ENCODE measurements at places on chromosomes 2 and 18.

DNA sequence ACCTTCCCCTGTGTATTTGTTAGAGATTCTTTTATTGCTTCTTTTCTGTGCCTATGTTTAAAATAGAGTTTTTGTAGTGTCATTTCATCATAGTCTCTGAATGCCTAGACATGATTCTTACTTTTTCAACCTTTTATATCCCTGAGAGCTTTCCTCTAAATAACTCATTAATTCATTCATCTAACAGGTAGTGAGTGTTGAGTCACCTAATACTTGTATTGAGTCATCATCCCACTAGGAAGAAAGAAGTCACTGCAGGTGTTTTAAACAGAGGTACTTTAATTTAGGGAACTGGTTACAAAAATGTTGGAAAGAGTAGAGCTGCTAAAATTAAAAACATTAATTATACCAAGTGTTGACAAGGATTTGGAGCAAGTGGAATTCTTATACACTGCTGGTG, 18.5 kb upstream of the NMS start:
- no peak for DNase-seq

DNA sequence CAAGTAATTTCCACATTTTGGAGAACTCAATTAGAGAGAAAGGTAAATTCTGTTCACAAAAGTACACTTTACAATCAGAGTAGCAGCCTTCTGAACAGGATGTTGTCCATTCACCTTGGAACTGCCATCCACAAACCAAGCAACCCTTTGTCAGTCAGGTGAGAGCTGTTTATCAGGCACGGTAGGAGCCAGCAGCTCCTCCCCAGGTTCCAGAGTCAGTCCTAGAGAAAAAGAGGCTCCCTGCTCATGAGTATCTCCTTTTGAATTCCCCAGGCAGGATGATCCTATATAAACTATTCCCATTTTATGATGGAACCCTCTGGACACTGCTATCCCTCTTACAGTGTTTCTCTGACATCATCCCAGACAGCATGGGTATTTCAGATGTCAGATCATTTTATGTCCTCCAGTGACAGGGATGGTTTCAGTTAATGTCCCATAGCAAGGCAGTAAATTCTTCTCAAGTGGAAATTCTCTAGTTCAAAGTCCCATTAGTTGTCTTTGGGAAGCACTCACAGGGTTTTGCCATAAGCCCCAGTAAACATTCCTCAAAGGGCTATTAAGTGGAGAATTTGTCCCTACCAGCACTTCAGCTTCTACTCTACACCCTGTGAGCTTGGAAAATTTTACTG, 34.5 kb upstream of the CSRNP3 start:
- no peak for DNase-seq

GRCh38 chr18:48002933-48003365, 72.5 kb upstream of the SMAD2 start:
- DNase-seq: no peak

DNA sequence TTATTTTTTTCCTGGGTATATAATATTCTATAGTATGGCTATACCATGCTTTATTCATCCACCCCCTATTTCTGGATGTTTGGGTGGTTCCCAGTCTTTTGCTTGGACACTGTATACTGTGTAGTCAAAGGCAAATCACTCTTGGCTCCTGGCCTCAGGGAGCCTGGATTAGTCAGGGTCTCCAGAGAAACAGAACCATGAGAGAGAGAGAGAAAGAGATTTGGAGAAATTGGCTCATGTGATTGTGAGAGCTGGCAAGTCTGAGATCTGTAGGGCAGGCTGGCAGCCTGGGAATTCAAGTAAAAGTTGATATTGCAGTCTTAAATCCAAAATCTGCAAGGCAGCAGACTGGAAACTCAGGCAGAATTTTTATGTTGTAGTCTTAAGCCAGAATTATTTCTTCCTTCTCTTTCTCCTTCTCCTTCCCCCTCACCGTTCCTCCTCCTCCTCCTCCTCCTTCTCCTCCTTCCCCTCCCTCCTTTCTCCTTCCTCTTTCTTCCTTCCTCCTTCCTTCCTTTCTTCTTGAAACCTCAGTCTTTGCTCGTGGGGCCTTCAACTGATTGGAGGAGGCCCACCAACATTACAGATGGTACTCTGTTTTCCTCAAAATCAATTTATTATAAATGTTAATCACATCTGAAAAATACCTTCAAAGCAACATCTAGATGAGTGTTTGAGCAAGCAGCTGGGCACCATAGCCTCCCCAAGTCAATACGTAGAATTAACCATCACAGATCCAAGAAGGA, 33.0 kb downstream of the CTIF start:
- no peak for DNase-seq

DNA sequence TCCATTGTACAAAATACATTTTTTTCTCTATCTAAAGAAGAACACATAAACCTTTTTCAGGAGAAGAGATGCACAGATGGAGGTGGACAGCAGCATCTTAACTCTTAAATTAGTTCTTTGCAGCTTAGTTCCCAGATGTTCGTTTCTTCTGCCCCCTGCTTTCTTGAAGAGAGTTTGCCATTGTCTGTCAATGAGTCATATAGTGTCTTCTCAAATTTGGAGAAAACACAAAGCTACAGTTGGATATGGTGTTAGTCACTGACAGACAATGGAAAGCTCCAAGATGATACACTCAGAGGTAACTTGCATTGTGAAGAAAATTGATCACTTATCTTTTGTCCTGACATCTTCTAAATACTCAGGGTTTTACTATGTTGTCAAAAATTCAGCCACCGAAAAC, 48.8 kb upstream of the TMEFF2 start:
- no peak for DNase-seq

- no peak for DNase-seq
These were observed 278.9 kb downstream of the TSN start for GRCh38 chr2:122034344-122034743.

- no peak for DNase-seq
These were observed 214.2 kb downstream of the MREG start for GRCh38 chr2:215799194-215799593.

DNA sequence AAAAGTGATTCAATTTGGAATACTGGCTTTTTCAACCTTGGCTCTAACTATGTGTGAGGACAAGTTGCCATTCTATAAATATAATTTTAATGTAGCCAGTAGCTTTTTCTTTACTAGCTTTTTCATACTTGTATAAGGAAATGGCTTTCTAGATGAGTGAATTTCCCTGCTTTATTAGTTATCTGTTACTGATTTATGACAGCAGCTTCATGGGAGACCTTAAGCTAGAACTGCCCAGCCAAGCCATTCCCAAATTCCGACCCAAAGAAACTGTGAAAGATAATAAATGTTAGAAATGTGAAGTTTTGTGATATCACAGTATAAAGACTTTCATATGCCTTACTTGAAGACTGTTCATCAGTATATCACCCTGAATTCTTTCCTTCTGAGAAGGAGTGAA, 32.3 kb downstream of the BABAM2 start:
- DNase-seq: no peak

- DNase-seq: no peak
These were observed 66.1 kb upstream of the CDC42EP3 start for GRCh38 chr2:37737507-37737906.

DNA sequence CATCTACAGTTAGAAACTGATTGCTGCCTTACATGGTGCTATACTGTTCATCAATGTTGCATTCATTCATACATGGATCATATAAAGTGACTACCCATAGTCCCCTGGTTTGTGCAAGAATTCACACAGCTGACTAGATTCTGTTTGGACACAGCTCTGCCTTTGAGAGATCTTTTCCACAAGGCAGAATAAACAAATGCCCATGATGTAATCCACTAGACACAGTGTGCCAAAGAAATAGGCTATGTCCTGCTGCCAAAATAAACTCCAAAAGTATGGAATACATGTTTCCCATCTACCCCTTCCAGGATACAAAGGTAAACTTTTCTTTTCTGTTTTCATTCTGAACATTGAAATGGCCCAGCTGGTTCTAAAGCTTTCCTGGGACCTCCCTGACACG, 269.4 kb upstream of the CHAC2 start:
- DNase-seq: no peak

DNA sequence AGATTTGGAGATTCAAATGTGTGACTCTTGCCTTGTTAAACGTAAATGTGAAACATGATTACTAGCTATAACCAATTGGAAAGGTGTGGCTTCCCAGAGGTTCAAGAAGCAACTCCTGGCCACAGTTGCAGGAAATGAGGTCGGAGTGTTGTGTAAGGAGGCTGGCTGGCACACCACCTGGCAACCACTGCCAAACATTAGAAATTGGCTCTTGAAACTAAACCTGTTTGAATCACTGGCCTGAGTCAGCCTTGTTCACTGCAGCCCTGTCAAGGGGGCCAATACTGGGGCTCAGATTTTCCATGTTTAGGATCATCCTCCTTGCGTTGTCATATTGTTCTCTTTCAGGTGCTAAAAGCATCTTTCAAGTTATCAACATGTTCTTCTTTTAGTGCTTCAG, 206.3 kb downstream of the ARL6IP6 start:
- no peak for DNase-seq

All from hindlimb muscle (tissue), 1 donor.